ENCODE measurements at places on chromosomes 2 and 18. TPM values are rescaled to one million over a fixed set of nuclear protein-coding genes. Genes with fewer than 3 reads are reported as not detected.

DNA sequence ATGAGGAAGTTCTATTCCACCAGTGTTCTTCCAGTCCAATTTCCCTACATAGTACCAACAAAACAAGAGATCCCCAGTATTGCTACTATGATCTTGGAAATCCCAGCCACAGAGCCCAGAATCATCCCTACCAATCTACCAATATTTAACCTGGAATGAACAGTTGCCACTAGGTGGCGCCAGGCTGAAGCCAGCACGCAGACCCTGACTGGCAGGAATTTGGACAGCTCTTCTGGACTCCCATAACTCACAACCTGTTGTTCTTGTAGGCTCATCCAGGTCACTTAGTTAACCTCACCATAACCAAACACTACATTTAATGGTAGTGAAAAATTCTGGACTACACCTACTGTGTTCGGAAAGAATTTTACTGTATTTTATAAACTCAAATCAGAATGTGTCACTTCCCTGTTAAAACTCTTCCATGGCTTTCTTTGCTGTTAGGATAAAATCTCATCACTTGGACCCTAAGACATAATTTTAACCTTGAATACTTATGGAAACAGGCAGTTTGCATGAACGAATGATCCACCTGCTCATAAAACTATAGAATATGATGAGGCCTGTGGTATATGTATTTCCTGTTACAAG lies 59.8 kb upstream of the SLC38A11 start:
- DNase-seq, result peak; percentile 68

FAM237A gene
- not detected for total RNA-seq

DNA sequence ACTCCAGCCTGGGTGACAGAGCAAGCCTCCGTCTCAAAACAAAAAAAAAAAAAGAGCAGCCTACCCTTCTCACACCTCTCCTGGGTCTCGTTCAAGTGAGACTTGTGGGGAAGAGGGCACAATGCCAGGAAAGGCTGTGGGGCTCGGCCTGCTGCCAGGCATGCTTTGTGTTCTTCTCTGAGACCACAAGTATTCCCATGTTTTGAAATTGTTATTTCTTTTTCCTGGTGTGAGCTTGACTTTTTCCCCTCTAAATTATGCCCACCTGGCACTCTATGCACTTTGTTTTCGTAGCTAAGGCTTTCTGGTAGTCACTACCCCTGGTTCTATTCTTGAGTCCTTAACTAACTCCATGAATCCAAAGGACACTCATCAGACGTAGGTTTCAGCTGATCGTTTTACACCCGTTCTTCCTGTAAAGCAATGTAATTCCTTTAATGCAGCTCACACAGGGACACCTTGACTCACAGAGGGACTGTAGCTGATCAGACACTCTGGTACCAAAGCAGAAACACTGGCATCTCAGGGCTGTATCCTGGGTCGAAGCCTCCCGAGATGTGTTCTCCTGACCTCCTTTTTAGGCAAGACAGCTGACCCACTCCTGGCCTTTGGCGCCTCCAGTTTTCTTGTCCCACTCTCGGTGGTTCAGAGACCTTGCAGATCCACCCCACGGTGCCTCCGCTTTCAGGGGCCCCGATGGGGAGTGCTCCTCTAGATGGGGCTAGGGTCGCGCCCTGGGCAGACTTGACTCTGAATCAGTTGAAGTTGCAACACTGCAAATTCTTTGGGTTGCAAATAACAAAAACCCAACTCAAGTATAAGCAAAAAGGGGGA lies 193.3 kb upstream of the AGAP1 start:
- DNase-seq, result no peak

- DNase-seq, result no peak
These were observed 111.9 kb downstream of the IRS1 start for GRCh38 chr2:226687641-226688253.

GRCh38 chr2:18268400-18268799 lies 292.1 kb downstream of the RDH14 start:
- DNase-seq, result no peak

- no peak for DNase-seq
These were observed 263.1 kb downstream of the TNS1 start for GRCh38 chr2:217739741-217740140.
